ENCODE measurements at places on chromosomes 6 and 20.

- no peak for DNase-seq
Measured at GRCh38 chr6:135983718-135984343, 132.3 kb downstream of the PDE7B start.

DNA sequence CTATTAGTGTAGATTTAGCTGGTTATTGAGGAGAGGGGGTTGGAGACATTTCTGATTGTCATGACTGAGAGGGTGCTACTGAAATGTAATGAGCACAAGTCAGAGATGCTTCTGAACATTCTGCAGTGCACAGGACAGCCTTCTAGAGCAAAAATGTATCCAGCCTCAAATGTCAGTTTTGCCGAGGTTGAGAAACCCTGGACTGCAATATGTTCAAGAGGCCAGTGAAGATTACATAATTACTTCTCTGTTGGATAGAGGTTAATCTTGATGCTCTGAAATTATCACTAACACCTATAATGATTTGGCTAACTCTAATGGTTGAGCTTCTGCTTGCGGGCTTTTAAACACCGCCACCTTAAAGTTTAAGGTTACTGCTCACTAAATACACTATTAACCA lies 3.4 kb upstream of the DUSP22 start:
- no peak for DNase-seq

- DNase-seq = no peak
Measured at GRCh38 chr6:117483004-117483644, 650 bp downstream of the DCBLD1 start.

- no peak for DNase-seq
Measured at GRCh38 chr20:36585410-36586125, 12.2 kb downstream of the TGIF2 start.

DNA sequence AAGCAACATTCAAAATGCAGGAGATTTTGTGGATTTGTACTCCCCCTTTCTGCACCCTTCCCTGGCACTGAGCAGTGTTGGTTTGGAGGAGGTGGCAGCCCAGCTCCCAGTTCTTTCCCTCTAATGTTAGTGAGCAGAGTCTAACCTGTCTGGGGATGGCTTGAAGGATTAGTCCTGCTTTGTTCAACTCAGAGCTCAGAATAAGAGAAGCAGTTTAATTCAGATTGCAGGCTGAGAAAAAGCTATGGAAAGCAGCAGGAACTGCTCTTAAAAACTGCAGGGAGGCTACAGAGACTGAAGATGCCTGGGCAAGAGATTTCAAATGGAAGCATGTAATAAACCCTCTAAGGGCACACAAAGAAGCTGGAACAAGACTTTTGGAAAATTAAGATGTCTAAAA lies 223.4 kb upstream of the GGTLC1 start:
- DNase-seq = no peak

GRCh38 chr6:100880149-100880852 lies 828 bp downstream of the ASCC3 start:
- DNase-seq = no peak

GRCh38 chr6:165850434-165851019 lies 187.5 kb upstream of the PDE10A start:
- DNase-seq = no peak

DNA sequence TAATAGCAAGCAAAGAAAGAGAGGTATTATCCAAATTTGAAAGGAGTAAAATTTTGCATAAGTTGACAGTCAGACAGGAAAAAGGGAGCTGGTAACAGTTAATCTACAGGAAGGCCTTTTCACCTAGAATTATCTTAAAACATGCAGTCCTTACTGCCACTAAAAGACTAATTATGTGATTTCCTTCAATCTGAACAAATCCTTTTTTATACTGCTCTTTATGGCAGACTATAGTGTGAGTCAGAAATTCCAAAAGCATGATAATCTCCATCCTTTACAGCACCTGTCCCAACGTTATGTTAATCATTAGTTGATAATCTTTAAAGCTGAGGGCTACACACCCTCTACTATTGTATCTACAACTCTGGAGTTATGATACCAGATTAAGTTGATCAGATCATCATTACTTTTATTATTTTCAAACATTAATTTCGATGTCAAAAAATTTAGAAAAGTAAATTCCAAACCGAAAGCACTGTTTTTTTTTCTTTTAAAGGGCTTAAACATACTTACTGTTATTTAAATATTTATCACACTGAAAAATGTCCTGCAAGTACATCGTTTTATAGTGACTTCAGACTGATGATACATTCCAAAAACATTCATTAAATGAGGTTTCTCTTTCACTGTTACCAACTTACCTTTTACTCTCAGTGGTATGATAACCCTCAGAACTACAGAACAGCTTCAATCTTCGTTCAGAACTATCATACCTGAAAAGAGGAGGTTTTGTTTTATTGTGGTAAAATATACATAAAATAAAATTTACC lies 33.2 kb upstream of the AKAP7 start:
- no peak for DNase-seq

DNA sequence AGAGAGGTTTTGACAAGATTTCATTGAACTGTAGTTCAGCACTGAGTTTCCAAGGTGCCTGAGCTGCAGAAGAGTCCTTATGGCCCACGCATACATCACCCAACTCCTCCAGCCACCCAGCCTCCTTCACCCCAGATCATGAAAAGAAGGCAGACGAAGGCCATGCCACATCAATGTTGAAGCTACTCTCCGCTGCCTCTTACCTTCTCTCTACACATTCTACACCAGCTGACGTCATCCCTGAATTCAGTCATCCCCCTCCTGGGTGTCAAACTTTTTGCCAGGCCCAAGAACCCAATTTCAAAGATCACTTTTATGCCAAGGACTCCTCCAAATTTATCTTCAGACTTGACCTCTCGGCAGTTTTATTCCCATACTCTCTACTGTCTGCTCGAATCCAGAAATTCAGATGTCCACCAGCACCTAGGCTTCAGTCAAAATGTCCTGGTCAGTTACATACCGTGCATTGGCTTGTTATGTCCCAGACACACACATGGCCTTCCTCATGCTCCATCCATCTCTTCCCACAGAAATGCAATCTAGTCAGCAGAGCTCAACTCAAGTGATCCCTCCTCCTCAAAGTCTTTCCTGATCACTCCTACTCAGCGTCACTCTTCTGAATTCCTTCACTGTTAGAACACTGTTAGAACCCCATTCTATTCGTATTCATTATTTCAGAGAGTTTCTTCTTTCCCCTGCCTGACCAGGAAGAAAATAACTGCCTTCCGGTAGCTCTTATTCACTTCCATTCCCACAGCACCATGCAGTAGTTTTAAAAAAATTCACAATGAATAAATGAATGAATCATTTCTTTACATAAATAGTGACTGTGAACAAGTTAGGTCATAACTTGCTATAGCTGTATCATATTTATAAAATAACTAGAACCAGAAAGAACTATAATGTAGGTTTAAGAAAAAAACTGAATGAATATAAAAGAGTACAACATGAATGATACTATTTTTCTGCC lies 11.5 kb downstream of the ATXN1 start:
- DNase-seq = no peak

DNA sequence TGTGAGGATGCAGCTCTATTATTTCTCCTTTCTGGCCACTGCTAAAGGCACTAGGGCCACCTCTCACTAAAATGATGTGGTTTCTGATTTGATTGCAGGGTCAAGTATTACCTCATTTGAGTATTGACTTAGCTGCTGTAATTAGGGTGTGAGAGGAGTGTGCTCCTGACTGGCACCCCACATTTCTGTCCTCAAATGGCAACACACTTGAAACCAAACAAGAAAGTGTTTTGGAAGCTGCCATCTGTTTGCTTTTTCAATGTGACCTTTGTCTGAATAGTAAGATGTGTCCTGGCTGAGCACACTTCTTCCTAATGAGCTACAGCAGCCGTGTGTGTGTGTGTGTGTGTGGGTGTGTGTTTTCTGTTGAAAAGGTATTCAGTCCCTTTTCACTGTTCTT lies 62.8 kb upstream of the SCP2D1 start:
- no peak for DNase-seq

DNA sequence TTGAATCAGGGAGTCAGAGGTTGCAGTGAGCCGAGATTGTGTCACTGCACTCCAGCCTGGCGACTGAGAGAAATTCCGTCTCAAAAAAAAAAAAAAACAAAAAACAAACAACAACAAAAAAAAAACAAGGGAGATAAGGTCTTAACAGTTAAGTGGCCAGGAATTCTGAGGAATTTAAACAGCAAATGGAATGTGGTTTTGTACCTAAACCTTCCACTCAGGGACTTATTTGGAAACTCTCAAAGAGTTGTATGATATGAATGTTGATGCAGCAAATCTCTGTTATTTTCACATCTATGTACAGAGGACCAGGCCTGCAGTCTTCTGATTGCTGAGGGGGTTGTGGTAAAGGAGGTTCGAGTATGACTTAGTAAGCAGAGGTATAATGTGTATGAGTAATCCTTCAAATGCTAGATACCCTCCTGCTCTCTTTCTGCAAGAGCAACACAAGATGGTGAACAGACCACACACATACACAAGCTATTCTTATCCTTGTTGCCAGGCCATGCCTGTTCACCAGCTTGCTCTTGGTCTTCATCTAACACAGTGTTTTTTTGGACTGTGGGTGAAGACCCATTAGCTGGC lies 174.9 kb upstream of the SCGN start:
- no peak for DNase-seq

DNA sequence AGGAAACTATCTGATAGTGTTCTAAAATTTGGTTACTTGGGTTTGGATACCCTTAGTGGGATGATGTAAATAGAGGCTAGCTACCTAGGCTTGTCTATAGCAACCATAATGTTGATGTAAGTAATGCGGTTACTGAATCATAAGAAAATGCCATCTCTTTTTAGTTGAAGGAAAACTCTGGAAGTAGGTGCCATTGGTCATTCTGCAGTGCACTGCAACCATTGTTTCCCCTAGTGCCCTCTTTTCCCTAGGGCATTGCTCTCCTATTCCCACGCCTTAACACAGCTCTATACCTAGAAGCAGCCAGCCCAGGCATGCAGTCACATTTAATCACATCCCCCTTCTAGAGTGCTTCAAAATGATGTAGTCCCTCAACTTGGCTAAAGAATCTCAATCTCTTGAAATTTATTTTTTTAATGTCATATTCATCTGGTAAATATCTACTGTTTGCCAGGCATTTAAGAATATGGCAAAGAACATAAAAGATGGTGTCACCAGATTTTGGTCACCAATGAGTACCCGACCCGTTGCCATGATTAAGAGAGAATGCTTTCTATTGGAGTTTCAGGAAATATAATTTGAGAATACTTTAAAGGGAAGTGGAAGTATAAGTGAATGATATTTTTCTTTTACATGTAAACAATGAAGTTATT lies 10.4 kb downstream of the LOC128125822 start:
- no peak for DNase-seq

GRCh38 chr6:44129841-44130322 lies 2.5 kb downstream of the TMEM63B start:
- no peak for DNase-seq

DNA sequence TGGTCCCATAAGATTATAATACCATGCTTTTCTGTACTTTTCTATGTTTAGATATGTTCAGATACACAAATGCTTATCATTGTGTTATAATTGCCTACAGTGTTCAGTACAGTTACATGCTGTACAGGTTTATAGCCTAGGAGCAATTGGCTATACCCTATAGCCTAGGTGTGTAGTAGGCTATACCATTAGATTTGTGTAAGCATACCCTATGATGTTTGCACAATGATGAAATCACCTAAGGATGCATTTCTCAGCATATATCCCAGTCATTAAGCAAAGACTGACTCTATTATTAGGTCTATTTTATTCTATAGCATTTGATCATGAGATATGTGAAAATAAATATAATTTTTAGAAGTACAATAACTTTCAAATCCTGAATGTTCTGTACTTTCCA lies 36.6 kb downstream of the HCRTR2 start:
- DNase-seq = no peak

DNA sequence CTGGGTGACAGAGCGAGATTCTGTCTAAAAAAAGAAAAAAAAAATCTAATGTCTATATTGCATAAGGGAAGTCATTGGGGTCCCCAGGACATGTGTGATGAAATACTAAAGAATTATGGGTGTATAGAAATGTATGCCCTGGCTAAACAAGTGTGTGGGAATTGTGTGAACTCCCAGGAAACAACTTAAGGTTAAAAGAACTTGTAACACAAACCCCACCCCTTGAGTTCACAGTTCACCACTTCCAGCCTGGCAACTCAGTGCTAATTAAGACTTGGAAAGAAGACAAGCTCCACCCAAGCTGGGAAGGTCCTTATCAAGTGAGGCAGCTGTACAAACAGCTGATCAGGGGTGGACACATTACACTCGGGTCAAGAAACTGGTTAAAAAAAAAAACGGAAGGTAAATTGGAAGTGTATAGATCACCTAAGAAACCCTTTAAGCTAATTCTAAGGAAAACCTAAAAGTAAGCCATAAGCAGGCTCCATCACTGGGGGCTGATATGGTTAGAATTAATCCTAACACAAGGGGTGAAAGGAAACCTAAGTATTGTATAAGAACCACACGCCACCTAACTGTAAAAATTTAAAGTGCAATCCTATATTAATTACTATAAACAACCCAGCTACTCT lies 25.2 kb downstream of the HLA-A start:
- DNase-seq = no peak

- no peak for DNase-seq
Measured at GRCh38 chr20:50663095-50663821, 28.1 kb downstream of the RIPOR3 start.

- no peak for DNase-seq
Measured at GRCh38 chr6:11062715-11063114, 18.6 kb upstream of the ELOVL2 start.

DNA sequence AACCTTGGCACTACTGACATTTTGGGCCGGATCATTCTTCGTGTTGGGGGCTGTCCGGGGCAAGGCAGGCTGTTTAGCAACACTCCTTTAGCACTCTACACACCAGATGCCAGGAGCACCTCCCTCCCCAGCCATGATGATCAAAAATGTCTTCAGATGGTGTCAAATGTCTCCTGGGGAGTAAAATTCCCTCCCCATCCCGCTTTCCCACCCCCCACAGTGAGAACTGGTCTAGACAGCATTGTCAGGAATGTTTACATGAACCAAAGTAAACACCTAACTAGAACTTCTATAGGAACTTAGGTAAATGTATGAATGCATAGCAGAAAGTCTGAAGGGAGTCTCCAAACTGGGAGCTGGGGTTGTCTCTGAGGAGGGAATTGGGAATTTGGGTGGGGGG lies 70.0 kb upstream of the TOP1 start:
- DNase-seq = no peak

- DNase-seq = no peak
Measured at GRCh38 chr6:97136626-97137358, 146.2 kb downstream of the MMS22L start.

All from stimulated activated CD4-positive, alpha-beta T cell treated with anti-CD3 and anti-CD28 coated beads, TNF-alpha, amount 100 ng/mL, for 4 hours (primary cell).